ENCODE measurements at places on chromosomes 7 and 10.
A peak's percentile ranks its signal among the peaks of the same experiment; 100 is the strongest.

DNA sequence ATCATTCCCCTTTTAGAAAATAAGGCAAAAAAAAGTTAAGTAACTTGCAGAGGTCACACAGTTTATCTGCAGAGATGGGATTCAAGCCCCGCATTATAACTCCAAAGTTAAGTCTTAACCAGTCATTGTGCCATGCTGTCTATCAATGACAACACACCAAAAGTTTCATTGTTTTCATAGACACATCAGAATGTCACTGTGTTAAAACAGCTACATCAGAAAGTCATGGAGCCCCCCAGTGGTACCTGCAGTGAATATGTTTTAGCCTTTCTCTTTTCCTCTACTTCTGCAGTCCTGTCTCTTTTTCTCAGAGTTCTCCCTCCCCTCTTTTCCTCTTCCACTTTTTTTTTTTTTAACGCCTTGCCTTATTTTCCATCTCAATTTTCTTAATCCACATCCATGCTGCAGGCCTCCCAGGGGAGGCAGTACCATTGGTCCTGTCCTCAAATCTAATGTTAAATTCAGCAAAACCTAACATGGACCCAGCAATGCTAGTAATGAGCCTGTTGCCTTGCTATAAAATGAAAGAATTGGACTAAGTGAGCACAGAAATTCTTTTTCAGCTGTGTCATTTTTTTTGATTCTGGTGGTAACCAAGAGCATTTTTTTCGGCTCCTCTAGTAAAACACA, 3.8 kb upstream of the NRCAM start:
- DNase-seq, result peak; percentile 4

- DNase-seq, result no peak
Measured at GRCh38 chr10:97822261-97822687, 27.4 kb upstream of the GOLGA7B start.

GRCh38 chr7:32496052-32496813, 944 bp downstream of the AVL9 start:
- no peak for DNase-seq

DNA sequence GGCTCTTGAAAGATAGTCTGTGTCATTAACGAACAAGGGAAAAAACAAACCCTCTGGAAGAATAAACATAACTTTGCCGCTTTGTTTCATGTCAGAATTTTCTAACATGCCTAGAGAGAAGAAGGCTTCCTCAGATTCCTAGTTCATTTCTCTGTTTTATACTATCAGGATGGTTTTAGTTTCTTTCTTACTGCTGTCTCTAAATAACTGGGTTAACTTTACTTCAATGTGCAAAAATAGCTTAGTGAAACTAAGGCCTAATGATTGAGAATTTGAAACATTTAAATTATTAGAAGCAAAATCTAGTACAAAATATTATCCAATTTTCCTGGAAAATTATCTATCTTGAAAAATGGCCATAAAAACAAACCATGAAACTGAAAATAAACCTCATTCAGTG, 72.1 kb upstream of the OGDHL start:
- DNase-seq, result no peak

DNA sequence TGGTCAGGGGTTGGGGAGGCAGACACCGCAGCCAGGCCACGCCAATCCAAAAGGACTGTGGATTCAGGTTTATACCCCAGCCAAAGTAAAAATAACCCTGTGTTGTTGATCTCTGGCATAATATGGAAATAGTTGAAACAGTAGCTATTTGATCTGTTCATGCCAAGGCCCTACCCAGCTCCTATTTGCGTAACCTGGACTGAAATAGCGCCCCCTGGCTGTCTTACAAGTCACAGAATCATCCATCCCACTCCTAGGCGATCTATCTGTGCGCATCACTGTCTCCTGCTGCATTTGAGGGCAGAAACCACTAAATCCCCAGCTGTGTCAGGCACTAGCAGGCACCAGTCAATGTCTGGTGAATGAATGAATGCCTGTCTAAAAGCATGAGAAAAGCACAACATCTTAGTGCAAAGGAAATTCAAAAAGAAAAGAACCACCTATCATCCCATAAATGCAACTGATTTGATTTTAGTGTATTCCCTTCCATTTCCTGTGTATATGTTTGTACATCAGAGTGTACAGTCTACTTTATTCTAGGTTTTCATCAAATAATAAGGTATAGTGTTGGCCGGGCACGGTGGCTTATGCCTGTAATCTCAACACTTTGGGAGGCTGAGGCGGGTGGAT, 160.0 kb downstream of the SLIT1 start:
- DNase-seq, result peak; percentile 45

DNA sequence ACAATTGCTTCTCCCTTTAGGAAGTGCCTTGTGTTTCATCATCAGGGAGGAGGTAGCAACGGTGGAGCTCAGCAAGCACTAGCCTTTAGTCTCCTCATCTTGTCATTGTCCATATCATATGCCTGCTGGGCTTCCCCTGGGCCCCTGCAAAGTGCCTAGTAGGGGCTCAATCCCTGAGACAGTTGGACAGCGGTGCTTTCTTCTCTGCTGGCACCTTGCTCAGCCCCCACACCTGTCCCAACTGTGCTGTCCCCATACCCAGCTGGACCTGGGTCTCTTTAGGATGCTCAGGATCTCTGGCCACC, 5.5 kb downstream of the SMARCD3 start:
- no peak for DNase-seq

- DNase-seq, result no peak
Measured at GRCh38 chr10:100168313-100168643, 17.6 kb downstream of the ERLIN1 start.

DNA sequence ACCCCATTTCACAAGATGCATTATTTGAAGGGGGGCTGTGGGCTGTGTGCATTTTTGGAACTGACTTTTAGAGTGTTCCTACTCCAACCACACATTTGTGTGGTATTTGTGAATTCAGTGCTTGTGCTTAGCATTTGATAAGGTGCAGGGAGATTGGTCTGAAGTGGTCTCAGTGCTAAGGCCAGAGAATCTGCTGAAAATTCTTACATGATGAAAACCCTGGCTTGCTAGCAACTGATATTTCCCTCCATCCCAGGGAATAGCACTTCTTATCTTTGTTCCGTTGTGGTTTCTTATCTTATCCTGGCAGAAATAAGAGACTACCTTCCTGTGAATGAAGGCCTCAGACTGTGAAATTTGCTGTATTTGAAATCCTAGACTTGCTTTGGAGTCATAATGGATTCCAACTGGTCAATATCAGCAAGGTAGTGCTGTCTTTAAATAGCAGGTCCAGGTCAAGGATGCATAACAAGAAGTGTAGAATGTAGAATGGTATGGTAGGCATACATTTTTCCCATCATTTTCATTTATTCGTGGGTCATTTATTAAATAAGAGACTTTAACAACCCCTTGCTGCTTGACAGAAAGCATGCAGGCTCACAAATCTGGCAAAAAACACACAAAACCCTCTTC, 986.9 kb downstream of the REEP3 start:
- DNase-seq, result no peak

- no peak for DNase-seq
Measured at GRCh38 chr7:131623154-131623553, 66.7 kb upstream of the PODXL start.

DNA sequence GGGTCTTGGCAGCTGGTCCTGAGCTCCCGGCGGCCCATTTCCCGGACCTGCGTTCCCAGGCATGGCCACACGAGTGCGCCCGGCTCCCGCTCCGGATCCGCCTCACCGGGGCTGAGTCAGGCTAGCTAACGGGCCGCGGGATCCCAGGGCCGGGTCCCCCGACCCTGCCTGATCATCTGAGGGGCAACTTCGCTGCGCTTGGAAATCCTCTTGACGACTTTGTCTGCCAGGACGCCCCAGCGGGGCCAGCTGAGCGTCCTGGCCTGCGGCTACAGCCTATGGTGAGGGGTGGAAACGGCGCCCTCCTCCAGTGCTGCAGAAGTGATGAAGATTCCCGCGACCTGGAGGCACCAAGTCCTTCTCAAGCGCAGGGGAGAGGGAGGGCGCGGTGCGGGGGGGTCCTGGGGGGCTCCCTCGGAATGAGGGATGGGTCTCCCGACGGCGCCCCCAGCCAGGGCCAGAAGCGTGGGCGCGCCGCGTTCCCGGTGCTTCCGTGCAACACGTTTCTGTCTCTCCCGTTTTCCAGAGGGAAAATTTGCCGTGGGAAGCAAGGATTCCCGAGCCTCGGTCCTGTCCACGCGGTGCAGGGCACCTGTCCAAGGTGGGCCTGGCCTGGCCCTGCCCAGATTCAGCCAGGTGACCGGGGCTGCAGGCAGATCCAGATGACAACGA, 212.4 kb downstream of the CCSER2 start:
- DNase-seq, result no peak

DNA sequence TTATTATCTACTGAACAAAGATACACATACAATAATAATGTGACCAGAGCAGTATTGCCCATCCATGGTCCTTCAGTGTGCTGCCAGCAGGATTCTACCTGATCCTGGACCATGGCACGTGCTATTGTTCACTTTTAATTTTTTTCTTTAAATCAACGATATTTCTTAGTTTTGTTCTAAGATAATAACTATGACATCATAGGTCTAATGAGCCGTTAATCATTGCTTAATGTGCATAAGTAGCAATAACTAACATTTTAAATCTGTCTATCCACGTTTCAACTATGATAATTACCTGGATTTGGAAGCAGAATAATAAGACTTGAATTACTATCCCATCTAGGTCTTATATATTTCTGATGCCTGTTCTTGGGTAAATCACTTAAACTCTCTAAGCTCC, 253.8 kb downstream of the SORCS1 start:
- DNase-seq, result no peak

- no peak for DNase-seq
Measured at GRCh38 chr10:119211625-119212441, 4.5 kb downstream of the GRK5 start.

DNA sequence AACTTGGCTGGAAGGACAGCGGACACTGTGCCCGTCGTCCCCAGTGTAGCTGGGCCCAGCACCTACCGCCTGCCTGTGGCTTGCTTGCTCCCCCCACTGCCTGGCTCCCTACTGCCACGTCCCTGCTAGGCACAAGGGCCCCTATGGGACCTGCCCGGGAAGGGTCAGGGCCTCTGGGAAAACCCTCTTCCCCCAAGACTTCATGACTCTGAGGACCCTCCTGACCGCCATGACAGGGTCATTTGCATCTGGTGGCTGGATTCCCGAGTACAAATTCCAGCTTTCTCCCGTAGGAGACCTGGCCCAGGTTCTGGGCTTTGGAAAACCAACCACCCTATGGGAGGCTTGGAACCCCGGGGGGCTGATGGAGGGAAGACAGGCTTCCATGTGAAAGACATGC, 1.4 kb upstream of the MMD2 start:
- no peak for DNase-seq

DNA sequence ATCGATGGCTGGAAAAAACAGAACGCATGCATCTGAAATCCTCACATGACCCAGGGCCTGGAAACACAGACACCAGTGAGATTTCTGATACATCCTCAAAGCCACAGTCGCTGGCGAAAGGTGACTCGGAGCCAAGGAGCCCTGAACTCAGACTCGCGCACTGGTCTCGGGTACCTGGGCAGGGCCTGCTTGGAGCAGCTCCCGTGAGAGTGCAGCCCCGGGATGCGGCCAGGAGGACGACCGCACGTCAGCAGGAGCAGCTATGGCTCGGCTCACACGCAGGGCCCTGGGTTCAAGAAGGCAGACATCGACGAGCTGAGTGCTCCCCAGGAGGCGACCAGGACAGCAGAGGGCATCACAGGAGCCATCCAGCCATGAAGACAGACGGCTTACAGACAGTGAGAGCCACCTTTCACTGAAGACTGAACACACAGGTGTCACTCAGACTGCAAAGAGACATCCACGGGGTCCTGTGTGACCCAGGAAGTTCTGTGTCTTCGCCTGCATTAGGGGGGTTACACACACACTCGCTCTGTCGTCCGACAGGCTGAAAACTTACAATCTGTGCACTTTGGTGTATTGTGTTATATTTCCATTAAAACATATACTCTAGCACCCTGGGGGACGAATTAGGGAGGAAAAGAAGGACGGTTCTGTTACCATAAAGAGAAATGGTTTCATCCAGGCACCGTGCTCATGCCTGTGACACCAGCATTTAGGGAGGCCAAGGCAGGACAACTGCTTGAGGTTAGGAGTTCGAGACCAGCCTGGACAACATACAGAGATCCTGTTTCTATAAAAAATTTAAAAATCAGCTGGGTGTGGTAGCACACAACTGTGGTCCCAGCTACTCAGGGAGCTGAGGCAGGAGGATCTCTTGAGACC, 227.7 kb downstream of the MAD1L1 start:
- DNase-seq, result no peak

DNA sequence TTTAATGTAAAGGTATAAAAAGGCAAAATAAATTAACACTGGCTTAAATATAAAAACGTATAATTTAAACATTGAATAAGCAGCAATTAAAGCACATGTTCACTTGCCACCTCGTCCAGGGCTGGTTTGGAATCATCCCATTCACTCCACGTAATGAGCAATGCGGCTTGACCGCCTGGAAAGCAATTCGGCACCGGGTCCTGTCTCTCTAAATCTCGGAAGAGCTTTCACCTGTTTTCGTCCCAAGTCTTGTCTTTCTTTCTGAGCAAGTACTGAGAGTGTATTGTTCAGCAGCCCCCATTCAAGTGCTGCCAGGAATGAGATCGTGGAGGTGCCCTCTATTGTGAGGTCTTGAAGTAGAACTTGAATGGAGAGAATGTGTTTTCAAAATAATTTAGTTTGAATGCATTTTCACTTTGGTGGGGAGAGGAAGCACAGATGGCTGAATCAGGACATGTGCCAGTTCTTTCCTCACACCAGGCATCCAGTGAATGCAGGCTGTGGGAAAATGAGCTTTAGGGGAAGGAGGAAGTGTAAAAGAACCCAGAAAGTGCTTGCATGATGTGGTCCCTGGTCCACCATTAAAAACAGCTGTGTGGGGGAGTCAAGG, 515.2 kb downstream of the REEP3 start:
- DNase-seq, result peak; percentile 35

DNA sequence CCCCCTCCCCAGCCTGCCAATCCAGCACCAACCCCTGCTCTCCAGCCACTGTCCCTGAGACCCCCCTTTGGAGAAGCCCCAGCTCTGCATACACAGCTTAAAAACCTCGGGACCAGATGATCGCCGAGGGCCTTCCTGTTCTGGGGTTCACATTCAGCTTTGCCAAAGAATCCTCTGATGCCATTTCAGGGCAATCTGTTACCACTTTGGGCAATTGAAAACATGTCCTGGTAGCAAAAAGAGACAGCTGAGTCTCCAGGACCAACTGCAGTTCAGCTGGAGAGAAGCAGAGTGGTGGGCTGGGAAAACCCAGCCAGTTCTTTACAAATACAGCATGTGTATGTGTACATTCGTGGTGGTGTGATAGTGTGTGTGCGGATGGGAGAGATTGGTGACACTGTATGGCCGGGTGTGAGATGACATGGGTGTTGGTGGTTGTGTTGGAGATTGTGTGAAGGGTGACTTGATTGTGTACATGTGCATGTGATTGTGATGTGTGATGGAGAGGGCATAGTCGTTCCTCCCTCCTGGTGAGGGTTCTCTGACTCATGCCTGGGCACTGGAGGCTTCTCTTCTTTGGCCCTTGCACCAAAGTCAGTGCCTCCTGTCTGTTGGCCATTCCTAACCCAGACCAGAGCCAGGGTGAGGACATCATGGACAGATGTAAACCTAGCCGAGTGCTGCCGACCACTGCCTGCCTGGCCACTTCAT, 48.5 kb upstream of the AQP1 start:
- DNase-seq, result no peak

Measured in hippocampal formation (tissue), 2 donors.